Endodermal cell (in vitro differentiated cells): ENCODE measurements at places on chromosomes 16 and 17.

DNA sequence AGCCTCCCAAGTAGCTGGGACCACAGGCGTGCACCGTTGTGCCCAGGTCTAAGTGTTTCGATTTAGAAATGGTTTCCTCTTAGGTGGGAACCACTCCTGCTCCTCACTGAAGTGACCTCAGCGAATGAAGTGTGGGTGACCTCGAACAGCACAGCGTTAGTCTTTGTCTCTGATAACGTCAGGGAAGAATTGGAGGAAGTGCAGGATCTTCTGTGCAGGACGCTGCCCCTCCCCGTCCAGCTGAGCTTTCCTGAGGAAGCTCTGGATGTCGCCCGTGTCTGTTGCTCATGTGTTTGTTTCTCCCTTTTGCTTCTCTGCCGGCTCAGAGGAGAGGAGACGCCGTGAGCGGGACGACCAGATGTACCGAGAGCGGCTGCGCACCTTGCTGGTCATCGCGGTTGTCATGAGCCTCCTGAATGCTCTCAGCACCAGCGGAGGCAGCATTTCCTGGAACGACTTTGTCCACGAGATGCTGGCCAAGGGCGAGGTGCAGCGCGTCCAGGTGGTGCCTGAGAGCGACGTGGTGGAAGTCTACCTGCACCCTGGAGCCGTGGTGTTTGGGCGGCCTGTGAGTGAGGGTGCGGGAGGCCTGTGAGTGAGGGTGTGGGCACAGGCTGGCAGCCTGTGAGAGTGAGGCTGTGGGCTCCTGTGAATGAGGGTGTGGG, 15.6 kb downstream of the SPG7 start:
- DNase-seq: no peak

- peak; percentile 41 for DNase-seq
Observed at GRCh38 chr17:47620503-47621245, 29.0 kb upstream of the KPNB1 start.

GRCh38 chr17:77709594-77709993, 248.9 kb upstream of the TNRC6C start:
- peak; percentile 39 for DNase-seq

GRCh38 chr16:89200850-89201411, 594 bp upstream of the SLC22A31 start:
- DNase-seq: no peak

GRCh38 chr16:23333034-23333579, 31.0 kb downstream of the SCNN1B start:
- DNase-seq: no peak

- DNase-seq: no peak
Observed at GRCh38 chr16:82807311-82807710, 180.5 kb downstream of the CDH13 start.

- peak; percentile 97 for DNase-seq
Observed at GRCh38 chr16:30927789-30928378, 4.5 kb downstream of the FBXL19 start.

- DNase-seq: no peak
Observed at GRCh38 chr16:68936736-68937631, 93.7 kb downstream of the TANGO6 start.

DNA sequence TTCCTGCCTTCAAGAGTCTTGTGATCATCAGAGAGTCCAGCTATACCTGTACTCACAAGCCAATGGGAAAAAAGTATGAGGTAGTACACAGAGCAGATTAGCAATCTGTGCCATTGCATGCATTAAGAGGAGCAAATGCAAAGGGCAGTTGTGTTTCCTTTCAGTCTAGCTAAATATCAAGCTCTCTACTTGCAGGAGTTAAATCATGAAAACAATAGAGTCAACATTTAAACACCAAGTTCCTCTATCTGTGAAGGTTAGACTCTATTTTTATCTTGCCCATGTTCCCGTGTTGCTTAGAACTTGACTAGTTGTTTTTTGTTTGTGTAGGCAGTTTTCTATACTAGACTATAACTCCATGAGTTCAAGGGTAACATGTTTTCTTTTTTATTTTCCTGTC, 4.7 kb upstream of the FAM20A start:
- no peak for DNase-seq

DNA sequence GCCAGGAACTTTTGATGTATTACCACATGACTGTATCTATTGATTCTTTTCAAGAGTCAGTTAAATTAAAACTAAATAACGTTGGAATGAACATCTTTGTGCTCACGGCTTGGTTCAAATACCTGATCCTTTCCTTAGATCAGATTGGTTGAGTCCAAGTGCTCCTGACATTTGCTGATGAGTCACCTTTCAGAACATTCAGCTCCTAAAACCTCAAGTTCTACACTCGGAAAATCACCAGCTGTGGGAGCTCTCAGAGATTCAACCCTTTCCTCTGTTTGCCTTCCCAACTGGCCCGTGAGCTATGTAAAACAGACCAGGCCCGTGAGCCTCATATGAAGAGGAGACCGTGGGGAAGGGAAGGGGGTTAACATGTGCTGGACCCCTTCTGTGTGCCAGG, 68.1 kb downstream of the RTN4RL1 start:
- no peak for DNase-seq

- no peak for DNase-seq
Observed at GRCh38 chr17:76599694-76600460, 14.2 kb upstream of the ST6GALNAC2 start.
